Stimulated activated CD8-positive, alpha-beta memory T cell treated with anti-CD3 and anti-CD28 coated beads, Interleukin-7, amount 100 ng/mL, for 1 hour (primary cell): ENCODE measurements at places on chromosomes 12 and 14.

DNA sequence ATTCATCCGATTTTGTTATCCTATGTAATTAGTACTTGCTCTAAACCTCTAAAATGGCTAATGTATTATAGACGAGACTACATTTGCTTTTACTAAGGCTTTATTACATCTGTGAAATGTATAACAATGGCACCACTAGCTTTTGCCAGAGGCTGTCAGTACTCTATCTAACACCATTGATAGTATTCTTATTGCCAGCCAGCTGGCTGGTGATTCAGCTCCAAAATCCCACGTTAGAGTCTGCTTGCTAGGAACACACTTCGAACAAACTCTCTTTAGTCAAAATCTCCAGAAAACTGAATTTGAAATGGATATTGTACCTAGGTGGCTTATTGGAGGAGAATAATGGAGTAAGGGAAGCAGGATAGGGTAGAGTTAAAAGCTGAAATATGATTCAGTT, 839.2 kb downstream of the SLC6A15 start:
- DNase-seq: no peak

GRCh38 chr14:51039252-51039651, 55.7 kb downstream of the TRIM9 start:
- no peak for DNase-seq

DNA sequence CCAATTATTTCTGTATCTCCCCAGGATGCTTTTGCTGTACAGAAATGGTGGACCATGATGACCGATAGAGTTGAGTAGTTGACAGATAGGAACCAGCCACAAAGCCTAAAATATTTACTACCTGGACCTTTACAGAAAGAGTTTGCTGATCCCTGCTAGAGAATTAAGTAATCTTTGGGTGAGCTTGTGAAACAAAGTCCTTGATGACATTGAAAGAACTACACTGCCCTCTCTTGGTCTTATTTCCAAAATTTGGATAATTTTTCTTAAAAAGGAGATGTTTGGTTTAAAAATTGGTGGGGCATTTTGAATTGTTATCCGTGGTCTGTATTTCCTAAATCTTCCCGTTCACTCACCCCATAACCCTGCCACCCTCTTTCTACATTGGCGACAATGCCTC, 13.7 kb upstream of the TCTN1 start:
- no peak for DNase-seq

- DNase-seq: no peak
These were observed 374.6 kb downstream of the MDGA2 start for GRCh38 chr14:47300796-47301195.

GRCh38 chr14:64826333-64826732, 53.4 kb downstream of the SPTB start:
- no peak for DNase-seq

- DNase-seq: no peak
These were observed 39.8 kb upstream of the FBXO33 start for GRCh38 chr14:39472078-39472477.

DNA sequence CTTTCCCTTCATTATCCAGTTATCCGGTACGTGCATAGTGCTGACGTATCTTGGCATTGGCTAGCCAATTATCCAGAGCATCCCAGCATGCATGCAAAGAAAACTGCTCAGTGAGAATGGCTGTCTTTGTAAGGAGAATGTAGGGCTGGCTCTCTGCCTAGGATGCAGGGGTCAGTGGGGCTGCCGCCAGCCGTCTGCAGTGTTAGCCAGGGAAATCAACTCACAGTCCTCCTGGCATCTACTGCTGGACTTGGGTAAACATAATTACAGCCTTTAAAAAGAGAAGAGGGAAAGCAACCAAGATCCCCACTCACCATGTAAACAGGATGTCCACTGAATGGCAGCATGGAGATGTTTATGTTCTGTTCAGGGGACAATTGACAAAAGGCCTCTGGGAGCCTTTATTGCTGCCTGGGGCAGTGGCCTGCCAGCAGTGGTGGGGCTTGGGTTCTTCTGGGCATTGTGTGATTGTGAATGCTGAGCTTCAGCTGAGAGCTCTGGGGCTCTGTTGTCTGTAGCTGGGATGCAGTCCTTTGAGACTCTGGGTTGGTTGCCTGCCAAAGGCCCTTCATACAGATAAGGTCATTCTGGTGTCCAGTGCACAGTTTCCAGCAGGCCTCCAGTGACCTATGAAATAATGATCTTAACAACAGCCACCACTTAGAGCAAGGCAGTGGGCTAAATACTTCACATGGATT, 121.8 kb downstream of the TBC1D30 start:
- no peak for DNase-seq

GRCh38 chr14:94394025-94394493, 5.7 kb upstream of the SERPINA1 start:
- no peak for DNase-seq

- no peak for DNase-seq
These were observed 89.7 kb downstream of the TMCC3 start for GRCh38 chr12:94560431-94561221.

- no peak for DNase-seq
These were observed 27.9 kb downstream of the BORCS5 start for GRCh38 chr12:12384571-12385340.

DNA sequence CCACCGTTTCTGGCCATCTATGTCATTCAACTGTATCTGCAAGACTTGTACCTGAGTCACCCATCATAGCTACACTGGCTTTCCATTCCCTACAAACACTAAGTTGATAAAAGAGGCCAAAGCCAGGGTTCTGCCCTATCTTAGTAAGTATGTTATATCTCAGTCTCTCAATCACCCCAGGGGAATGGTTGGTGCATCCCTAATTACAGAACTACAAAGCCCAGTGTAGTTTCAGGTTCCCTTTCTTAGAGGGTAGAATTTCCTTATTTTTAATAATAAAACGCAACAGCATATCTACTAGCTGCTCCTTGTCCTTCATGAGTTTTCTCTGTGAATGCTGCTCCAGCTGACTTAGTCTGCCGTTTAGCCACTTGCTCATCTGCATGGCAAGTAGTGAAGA, 57.6 kb downstream of the ST8SIA1 start:
- DNase-seq: no peak

DNA sequence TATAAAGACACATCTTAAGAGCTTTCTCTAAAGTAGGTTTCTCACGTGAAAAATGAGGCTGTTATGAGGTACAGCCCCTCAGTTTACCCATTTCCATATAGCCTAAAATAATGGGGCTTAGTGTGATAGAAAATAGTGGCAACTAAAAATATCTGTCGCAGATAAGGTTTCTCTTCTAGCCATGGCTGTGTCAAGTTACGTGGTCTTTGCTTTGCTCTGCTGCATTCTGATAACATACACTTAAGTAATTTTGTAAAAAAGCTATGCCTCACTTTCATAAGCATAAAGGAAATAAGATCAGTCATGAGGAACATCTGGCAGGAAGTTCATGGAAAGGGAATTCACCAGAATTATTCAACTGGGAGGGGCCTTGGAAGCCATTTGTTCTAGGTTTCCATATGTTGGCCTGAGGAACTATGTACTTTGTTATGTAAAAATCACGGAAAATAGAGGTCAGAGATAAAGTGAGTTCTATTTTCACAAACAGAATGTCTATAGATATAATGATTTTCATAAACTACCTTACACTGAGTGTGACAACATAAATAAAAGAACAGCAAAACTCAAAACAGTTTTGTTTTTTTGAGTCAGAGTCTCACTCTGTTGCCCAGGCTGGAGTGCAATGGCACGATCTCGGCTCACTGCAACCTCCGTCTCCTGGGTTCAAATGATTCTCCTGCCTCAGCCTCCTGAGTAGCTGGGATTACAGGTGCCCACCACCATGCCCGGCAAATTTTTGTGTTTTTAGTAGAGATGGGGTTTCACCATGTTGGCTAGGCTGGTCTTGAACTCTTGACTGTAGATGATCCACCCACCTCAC, 195.6 kb upstream of the KRR1 start:
- DNase-seq: no peak

DNA sequence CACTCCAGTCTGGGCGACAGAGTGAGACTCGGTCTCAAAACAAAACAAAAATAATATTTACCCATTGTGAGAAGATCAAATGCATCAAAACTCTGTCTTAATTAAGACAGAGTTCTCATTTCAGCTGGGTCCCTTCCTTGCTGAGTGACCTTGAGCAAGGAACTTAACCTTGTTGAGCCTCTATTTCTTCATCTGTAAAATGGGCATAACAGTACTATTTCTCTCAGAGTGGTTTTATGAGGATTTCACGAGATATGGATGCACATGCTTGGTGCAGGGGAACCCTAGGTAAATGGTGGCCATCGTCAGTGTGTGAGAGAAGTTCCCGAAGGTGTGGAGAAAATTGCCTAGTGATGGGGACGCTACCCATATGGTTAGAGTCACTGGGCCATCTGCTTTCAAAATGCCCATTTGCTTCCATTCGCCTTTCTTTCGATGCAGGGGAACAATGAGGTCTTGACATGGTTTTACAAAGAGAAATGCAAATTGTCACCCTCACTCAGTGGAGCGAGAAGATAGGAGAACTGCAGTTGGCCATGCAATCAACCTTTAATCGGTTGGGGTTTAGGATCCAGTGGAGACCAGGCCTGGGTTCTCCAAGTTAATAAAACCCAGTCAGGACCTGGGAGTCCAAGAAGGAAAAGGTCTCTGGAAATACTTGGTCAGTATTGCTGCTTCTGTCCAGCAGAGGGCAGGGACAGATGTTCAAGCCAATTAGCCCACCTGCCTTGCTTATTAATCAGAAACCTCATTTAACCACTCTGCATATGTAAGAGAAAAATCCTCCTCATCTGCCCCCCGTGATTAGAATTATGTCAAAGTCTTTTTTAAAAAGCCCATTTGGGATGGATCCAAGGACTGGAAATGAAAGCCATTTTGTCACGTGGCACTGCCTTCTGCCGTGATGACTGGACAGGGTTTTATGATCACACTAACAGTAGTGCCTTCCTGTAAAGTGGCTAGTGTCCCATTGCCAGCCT, 37.2 kb downstream of the CFAP251 start:
- no peak for DNase-seq

GRCh38 chr12:3122841-3123678, 45.9 kb downstream of the TSPAN9 start:
- DNase-seq: no peak

- no peak for DNase-seq
These were observed 14.9 kb downstream of the DCAF5 start for GRCh38 chr14:69137843-69138535.

- DNase-seq: no peak
These were observed 64.8 kb upstream of the YARS2 start for GRCh38 chr12:32820376-32820931.

GRCh38 chr14:88660056-88660455, 97.2 kb downstream of the ZC3H14 start:
- DNase-seq: no peak

DNA sequence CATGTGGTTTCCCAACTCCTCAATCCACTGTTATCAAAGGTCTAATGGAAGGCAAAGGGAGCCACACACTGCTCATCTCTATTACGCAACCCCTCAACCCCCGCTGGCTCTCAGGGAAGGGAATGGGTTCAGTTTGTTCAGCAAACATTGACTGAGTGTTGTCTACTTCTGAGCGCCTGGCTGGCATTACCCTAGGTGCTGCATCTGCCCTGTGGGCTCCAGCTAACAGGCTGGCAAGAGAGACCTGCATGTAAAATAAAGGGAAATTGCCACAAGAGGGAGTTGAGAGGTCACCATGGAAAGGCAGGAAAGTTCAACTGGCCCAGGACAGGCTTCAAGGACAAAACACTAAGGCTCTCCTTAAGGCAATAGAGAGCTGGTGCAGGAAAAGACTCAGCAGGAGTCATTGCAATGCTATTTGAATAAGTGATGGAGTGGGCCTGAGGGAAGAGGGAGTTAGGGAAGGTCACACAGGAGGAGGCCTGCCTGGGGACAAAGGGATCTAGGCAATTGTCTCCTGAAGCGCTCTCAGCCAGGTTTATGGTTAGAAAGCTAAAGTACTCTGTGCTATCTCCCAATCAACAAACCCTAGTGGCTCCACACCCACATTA, 5.5 kb upstream of the ZNF740 start:
- no peak for DNase-seq

DNA sequence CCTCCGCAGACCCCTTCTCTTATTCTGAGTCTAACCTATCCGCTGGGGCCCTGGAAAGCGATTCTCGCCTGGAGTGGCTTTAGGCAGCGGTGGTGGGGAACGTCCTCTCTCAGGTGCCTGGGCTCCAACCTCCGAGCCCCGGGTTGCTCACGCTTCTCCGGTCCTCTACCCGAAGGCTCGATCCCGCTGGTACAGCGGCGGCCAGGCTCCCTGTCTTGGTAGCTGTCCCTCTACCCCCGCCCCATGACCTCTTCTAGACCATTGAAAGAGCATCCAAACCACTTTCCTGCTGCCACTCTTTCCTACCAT, 505 bp upstream of the HEBP1 start:
- no peak for DNase-seq

DNA sequence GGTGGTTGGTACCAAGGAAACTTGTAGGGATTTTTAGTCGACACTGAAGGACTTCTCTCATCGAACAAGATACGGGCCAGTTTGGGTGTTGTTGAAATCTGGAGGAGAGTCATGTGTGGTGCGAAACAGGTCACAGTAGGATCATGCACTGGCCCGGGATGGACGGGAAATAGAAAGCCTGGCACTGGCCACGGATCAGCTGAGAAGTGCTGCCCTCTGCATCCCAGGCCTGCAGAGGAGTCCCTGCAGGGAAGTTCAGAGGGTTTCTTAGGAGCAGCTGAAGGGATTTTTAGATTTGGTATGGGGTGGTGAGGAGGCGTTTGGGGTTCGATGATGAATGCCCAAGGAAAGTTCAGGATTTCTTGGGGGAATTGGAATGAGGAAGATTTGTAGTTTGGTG, 63.1 kb downstream of the TSPAN9 start:
- no peak for DNase-seq

DNA sequence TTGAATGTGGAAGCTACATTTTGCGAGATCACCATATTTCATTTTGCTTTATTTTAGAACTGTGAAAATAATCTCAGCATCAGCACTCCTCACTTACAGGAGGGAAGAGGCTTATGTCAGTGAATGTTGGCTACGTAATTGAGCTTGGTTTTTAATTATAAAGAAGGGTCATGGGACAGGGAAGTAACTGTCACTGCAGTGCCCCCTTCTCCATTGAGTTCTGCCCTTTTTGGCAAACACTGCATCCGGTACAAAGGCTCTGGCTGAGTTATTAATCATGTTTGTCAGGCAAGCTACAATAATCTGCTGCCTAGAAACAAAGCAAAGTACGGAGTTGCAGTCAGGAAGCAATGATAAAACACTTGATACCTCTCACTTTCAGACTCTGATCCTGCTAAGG, 546.7 kb downstream of the SNAPC1 start:
- no peak for DNase-seq

GRCh38 chr14:46582826-46583225, 68.8 kb downstream of the RPL10L start:
- DNase-seq: no peak

GRCh38 chr12:43331935-43332334, 220.1 kb downstream of the ADAMTS20 start:
- DNase-seq: no peak

DNA sequence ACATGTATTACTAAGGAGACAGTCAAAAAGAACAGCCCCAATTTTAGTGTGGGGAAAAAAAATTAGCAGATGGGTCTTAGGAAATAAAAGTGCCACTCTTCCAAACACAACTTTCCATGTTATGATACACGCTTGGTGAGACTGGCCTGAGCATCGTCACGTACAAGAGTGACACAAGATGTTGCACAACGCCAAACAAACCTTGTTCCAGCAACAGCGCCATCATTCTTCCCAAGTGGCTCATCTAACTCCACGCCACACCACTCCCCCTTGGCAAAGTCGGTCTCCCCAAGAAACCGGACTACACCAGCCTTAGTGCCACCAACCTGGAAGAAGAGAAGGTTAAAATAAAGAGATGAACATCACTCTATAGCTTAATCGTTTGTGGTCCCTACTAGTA, 58.7 kb downstream of the CLIP1 start:
- no peak for DNase-seq
